ENCODE measurements at places on chromosomes 2 and 18. TPM values are rescaled to one million over a fixed set of nuclear protein-coding genes. Genes with fewer than 3 reads are reported as not detected.

The SGPP2 gene
- total RNA-seq, result 0.12 TPM

The NXPH2 gene
- total RNA-seq, result not detected

The ZNF521 gene
- total RNA-seq, result 94.4 TPM

The THSD7B gene
- not detected for total RNA-seq

The AQP12B gene
- not detected for total RNA-seq

Data from hair follicle dermal papilla cell (primary cell).